ENCODE measurements at places on chromosomes 13 and 19.

DNA sequence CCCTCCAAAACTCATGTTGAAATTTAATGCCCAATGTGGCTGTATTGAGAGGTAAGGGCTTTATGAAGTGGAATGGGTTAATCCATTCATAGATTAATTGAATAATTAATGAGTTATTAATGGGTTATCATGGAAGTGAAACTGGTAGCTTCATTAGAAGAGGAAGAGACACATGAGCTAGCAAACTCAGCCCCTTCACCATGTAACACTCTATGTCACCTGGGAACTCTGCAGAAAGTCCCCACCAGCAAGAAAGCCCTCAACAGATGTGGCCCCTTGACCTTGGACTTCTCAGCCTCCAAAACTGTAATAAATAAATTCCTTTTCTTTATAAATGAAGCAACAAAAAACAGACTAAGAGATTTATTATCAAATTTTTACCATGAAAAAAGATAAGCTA is 223.5 kb downstream of the KLF12 start:
- DNase-seq, result no peak

GRCh38 chr13:27053210-27053884 is 118.3 kb downstream of the USP12 start:
- DNase-seq, result no peak

DNA sequence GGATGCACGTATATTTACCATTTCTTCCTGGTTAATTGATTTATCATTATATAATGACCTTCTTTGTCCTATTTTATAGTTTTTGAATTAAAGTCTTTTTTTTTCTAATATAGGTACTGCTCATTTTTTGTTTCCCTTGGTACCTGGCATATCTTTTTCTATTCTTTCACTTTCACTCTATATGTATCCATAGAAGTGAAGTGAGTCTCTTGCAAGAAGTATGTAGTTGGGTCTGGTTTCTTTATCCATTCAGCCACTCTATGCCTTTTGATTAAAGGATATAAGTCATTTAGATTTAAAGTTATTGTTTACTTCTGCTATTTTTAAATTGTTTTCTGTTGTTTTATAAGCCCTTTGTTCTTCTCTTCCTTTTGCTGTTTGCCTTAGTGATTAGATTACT is 194.3 kb upstream of the SLITRK6 start:
- DNase-seq, result no peak

GRCh38 chr13:113663934-113664333 is 3.1 kb upstream of the GRK1 start:
- DNase-seq, result no peak

GRCh38 chr19:51811344-51811743 is 16.4 kb downstream of the FPR3 start:
- DNase-seq, result no peak

GRCh38 chr13:79772811-79773210 is 291.9 kb downstream of the NDFIP2 start:
- no peak for DNase-seq

DNA sequence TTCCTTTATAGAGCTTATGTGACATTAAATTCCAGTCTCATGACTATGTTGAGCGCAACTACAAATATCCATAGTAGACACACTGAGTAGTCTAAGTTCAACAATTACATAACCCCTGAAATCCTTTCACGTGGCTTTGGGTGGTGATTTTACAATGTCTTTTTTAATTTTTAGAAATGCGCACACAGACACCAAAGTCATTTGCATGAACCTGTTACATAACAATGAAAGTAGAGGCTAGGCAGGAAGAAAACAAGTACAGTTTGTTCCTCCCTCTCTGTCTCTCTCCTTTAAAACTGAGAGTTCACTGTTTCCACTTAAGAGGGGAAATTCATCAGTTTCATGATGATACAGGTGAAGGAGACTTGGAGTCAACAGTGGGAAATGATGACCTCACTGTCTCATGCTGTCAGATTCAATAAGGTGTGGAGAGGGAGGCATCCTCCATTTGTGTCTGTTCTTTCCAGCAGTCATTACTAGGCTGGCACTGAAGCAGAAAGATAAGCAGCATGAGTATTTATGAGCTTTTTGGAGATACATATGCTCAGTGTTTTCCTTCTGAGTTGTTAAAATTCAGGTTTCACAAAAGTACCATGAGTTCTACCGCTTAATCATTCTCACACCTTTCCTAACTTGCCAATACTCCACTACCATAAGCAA is 201.8 kb downstream of the LHFPL6 start:
- DNase-seq, result no peak

DNA sequence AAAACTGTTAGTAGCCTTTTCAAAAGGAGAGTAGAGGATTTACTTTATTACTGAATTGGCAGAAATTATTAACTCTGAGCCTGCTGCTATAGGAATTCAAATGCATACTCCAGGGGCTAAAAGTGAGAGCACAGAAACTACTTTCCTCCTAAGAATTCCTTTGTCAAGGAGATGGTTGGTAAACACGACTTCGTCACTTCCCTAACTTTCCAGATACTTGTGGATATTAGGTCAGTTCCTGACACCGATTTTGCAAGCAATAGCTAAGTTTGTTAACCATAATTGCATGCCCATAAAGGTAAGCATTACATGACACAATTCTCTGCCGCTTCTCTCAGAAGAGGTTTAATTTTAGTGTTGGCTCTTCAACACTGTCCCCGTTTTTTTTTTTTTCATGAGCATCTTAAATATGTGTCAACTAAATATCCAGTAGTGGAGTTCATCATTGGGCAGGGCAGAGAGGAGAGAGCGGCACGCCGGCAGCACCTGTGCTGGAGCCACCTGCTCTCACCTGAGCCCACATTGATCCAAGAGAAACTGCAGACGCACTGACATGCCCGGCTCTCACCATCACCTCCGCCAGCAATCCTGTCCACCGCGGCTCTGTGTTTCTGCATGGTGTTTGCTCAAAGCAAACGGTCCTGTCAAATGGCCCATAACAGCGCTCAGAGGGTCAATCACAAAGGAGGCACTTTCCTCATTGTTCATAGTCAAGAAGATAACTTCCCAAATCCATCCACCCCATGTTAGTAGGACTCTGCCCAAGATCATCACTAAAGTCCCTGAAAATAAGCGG is 2.6 kb downstream of the MED26 start:
- no peak for DNase-seq

- DNase-seq, result peak; percentile 80
Measured at GRCh38 chr19:17448131-17448967, at the start of gene TMEM221. TMEM221 (minus strand) TSS chr19:17448668; CDS start chr19:17448462, 206 bp downstream.

DNA sequence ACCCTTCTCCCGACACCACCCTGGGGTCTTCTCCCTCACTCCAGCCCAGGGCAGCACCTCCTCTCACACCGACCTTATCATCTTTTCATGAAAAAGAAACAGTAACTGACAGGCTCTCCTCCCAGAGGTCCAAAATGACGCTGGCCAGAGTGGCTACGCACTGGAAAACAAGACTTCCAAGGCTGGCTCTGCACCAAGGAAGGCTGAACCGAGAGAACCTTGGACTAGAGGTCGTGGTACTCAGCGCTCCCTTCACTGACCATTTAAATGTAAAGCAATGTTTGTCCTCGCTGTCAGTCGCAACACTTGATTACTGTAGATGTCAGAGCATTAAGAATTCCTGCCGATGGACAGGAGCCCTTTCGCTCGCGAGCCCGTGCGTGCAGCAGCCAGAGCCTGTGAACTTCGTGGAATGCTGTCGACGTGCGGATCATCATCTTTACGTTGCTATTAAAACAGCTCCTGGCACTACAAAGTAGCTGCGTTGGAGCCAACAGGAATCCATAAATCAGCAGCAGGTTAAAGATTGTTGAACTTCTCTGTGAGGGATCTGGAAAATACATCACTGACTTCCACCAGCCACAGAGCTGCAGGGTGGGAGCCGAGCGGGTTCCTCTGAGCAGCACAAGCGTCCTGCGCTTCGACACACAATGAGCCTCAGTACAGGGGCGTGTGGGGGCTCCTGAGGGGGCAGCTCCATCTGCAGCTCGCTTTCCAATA is 125.5 kb upstream of the MCF2L start:
- DNase-seq, result no peak

- peak; percentile 54 for DNase-seq
Measured at GRCh38 chr13:74040200-74040599, 94.0 kb downstream of the KLF12 start.

DNA sequence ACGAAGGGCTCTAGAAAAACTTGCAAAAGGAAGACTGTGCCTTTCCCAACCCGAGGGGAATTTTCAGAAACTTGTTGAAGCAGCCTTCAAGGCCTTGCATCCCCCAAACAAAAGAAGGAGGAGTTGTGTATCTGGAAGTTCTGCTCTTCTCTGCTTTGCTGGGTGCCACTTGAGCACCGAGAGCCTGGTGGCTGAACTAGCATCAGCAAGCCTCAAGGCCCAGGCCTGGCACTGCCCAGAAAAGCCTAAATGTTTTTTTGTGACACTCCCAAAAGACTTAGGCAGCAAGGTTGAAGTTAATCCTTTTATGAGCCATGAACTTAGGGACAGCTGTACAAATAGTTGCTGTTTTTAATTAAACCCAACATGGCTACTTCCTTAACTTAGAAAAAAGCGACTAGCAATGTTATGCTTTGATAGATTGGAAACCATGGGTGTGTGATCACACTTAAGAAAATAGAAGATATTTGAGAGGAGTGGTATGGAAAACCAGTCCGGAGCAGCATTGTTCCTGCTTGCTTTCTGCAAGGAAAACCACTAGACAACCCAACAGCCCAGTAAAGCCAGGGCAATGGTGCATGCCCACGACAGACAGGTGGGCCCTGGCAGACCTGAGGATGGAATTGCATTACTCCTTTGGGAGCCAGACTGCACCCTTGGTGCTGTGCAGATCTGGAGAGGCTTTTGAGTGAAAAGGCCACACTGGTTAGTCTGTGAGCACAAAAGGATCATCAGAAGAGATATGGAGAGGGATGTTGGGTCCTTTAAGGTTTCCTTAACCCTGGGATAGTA is 788 bp upstream of the DLEU7 start:
- no peak for DNase-seq

DNA sequence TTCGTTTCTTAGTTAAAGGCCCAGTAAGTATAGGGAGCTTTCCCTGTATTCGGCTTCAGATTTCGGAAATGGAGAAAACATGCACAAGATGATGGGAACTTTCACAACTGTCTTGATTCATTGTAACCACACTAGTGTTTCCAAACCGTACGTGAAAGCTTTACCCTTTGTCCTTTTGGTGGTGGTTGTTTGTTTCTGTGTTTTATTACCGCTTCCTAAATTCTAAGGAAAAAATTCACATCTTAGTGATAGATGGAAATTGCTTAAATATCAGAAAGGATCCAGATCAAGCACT is 504 bp upstream of the VWA8 start:
- no peak for DNase-seq

DNA sequence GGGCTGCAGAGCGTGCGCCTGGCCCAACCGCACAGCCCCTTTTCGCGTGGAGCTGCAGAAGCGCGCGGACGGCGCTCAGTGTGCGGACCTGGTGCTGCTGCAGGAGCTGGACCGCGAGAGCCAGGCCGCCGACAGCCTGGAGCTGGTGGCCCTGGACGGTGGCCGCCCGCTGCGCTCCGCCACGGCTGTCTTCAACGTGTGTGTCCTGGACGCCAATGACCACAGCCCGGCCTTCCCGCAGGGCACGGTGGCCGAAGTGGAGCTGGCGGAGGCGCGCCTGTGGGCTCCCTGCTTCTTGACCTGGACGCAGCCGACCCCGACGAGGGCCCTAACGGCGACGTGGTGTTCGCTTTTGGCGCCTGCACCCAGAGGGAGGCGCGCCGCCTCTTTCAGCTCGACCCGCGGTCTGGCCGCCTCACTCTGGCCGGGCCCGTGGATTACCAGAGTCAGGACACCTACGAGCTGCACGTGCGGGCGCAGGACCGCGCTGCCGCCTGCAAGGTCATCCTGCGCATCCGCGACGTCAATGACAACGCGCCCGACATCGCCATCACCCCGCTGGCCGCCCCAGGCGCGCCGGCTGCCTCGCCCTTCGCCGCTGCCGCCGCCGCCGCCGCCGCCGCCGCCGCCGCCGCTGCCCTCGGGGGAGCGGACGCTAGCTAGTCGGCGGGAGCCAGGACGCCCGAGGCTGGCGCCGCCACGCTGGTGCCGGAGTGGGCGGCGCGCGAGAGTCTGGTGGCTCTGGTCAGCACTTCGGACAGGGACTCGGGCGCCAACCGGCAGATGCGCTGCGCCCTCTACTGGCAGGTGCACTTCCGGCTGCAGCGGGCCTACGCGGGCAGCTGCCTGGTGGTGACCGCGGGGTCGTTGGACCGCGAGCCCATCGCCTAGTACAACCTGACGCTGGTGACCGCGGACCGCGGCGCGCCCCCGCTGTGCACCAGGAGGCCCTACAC is 172.2 kb downstream of the OLFM4 start:
- DNase-seq, result no peak

DNA sequence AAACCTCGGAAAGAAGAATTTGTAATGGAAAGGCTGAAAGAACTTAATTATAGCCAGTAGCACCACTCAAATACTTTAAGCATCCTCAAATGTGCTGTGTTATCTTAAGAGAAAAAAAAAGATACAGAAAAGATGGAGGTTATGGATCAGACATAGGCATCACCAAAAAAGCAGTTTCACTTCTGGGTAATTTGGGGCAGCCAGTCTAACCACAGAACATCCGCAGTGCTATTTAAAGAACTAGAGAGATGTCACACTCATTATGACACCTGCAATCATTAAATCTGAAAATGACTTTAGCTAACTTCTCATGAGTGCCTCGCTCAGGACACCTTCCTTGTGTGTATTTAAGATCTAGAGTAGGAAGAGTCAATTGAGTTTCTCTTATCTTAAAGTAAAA is 211.8 kb downstream of the RBM26 start:
- DNase-seq, result no peak

DNA sequence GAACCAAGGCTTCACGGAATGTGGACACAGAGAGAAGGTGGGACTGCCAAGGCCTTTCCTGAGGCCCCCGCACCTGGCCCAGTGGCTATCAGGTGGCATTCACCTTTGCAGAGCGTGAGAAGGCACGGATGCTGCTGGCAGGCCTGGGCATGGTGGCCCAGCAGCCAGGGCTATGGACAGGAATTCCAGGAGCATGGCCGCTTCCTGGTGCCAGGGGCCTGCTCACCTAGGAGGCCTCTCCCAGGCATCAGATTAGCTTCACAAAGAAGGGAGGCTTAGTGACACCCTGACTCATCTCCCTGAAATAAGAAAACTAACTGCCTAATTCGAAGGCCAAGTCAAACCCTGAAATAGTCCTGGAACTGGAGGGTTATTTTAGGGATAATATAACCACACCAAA is 155.8 kb downstream of the TEX29 start:
- DNase-seq, result no peak

GRCh38 chr19:49016067-49016839 is 638 bp downstream of the LHB start:
- no peak for DNase-seq

- DNase-seq, result no peak
Measured at GRCh38 chr13:54004026-54004699, 975.5 kb downstream of the OLFM4 start.

DNA sequence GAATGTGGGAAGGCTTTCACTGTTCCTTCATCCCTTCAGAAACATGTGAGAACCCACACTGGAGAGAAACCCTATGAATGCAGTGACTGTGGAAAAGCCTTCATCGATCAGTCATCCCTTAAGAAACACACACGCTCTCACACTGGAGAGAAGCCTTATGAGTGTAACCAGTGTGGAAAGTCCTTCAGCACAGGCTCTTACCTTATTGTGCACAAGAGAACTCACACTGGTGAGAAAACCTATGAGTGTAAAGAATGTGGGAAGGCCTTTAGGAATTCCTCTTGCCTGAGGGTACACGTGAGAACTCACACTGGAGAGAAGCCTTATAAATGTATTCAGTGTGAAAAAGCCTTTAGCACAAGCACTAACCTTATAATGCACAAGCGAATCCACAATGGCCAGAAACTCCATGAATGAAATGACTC is 18.6 kb downstream of the ZNF177 start:
- DNase-seq, result no peak

Measured in HuH-7.5 (cell line).